DMS 273 treated with DMSO at 0.1 percent for 48 hours (cell line): ENCODE measurements at places on chromosomes 16 and 17.
A peak's percentile ranks its signal among the peaks of the same experiment; 100 is the strongest.

DNA sequence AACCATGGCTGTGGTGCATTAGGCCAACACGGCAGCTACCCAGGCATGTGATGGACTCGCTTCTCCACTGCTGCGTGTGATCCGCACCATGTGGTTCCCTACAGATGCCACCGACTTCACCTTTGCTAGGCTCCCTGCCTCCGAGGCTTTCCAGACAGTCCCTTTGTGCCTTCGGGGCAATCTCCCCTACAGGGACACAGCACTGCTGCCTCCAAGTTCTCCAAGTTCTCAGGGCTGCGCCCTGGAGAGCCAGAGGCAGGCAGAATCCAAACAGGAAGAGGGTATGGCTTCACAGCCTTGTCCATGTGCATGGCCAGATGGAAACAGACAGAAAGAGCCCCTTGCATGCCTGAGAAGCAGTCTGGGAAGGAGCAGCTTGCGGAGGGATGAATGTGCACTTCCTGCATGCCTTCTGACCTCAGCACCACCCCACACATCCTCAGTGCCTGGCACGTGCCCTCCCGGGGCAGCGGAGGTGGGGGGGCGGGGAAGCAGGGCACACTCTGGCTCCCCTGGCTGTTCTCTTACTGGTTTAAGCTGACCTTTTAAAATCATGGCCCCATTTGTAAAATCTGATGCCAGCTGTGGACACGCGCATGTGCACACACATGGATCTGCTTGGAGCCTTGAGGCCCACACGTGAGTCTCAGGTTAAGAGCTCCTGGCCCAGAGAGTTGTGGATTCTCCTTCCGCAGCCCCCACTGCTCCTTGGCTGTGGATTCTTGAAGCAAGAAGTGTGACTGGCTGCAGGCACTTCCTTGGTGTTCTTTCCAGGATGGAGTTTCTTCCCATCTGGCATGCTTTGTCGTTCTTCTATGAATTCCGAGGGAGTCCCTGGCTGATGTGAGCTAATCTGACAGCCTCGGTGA lies 55.3 kb upstream of the MTSS2 start:
- no peak for DNase-seq

- DNase-seq: no peak
These were observed 240.3 kb downstream of the ZNF423 start for GRCh38 chr16:49615576-49615975.

DNA sequence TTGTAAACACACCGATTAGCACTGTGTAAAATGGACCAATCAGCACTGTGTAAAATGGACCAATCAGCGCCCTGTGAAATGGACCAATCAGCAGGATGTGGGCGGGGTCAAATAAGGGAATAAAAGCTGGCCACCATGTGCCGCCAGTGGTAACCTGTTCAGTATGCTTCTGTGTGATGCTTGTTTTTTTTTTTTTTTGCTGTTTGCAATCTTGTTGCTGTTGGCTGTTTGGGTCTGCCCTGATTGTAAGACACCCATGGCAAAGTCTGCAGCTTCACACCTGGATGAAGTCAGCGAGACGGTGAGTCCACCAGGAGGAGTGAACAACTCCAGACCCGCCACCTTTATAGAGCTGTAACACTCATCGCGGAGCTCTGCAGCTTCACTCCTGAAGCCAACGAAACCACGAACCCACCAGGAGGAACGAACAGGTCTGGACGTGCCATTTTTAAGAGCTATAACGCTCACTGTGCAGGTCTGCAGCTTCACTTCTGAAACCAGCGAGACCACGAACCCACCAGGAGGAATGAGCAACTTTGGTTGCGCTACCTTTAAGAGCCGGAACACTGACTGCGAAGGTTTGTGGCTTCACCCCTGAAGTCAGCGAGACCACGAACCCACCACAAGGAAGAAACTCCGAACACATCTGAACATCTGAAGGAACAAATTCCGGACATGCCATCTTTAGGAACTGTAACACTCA lies 85.0 kb upstream of the MED9 start:
- no peak for DNase-seq

GRCh38 chr16:67419931-67420330 lies 3.7 kb upstream of the ZDHHC1 start:
- no peak for DNase-seq

- DNase-seq: no peak
These were observed 19.9 kb downstream of the RANBP10 start for GRCh38 chr16:67786491-67786890.

- DNase-seq: no peak
These were observed 32.8 kb downstream of the MPHOSPH6 start for GRCh38 chr16:82136956-82137821.

GRCh38 chr17:57718878-57719277 lies 26.2 kb downstream of the CCDC182 start:
- no peak for DNase-seq

- DNase-seq: no peak
These were observed 76.9 kb upstream of the CNEP1R1 start for GRCh38 chr16:49947907-49948678.

DNA sequence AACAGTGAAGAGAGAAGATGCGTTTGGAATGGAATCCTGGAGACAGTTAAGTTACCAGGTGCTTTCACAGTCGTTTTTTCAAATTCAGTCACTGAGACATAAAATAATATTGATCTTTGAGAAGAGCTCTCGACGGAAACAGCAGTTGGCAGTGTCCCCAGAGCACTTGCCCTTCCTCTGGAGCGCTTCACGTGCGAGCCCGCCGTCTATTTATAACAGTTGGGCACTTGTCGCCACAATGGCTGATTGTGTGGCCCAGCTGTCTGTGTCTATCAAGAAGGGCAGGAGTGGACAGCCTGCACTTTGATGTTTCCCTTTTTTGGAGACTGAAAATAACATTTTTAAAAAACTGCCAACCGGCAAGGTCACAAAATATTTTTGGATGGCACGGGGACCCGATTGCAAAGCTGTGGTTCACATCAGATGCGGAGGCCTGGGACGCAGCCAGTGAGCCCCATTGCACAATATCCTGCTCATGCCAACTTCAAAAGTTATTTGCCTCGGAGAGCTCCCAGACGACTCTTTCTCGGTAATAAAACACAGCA lies 62.9 kb downstream of the ADCY9 start:
- no peak for DNase-seq

- DNase-seq: no peak
These were observed 23.1 kb downstream of the CREBBP start for GRCh38 chr16:3857189-3858043.

DNA sequence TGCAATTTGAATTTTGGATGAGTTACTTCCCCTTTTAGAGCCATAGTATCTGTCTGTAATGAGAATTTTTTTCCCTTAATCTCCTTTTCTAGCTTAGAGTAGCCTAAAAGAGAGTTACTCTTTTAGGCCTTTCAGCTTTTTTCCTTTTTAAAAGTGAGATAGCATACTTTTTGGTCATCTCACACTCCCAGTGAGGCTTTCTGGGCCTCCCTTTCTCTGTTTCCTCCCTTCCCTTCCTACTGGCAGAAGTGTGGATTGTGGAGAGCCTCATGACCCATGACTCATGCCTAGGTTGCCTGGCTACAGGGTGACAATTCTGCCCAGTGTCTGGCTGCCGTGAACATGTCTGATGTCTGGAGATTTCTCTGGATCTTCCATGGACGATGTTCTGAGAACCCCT lies 15.2 kb downstream of the KRT23 start:
- DNase-seq: no peak

DNA sequence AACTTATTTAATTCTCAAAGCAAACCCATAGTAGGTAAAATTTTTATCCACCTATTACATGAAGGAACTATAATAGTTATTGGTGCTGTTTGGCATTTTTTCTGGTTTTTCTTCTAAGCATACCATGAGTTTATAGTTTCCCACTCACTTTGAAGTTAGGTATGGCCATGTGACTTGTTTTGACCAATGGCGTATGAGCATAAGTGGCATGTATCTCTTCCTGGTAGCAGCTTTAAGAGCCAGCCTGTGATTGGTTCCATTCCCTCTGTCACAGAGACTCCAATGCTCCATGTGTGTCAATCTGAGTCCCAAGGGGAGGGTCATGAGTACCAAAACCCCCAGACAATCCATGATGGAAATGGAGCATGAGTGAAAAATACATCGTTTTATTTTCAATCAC lies 282.9 kb upstream of the N4BP1 start:
- DNase-seq: no peak

DNA sequence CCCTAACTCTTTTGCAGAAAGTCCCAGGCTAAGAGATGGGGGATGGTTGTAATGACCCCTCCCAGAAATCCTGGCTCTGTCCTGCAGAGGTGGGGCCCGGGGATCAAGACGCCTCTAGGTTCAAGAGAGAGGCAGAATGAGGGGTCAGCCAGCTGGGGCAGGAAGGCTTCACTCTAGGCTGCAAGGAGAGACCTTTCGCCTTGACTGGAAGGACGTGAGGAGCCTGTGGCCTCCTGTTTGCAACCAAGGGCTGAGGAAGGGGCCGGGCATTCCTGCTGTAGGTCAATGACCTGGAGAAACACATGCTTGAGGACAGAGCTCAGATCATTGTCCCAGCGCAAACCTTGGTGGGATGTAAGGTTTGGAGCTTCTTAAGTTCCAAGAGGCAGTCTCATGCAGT lies 8.7 kb upstream of the CETP start:
- DNase-seq: no peak

- no peak for DNase-seq
These were observed 5.1 kb downstream of the CD300E start for GRCh38 chr17:74618451-74618850.

DNA sequence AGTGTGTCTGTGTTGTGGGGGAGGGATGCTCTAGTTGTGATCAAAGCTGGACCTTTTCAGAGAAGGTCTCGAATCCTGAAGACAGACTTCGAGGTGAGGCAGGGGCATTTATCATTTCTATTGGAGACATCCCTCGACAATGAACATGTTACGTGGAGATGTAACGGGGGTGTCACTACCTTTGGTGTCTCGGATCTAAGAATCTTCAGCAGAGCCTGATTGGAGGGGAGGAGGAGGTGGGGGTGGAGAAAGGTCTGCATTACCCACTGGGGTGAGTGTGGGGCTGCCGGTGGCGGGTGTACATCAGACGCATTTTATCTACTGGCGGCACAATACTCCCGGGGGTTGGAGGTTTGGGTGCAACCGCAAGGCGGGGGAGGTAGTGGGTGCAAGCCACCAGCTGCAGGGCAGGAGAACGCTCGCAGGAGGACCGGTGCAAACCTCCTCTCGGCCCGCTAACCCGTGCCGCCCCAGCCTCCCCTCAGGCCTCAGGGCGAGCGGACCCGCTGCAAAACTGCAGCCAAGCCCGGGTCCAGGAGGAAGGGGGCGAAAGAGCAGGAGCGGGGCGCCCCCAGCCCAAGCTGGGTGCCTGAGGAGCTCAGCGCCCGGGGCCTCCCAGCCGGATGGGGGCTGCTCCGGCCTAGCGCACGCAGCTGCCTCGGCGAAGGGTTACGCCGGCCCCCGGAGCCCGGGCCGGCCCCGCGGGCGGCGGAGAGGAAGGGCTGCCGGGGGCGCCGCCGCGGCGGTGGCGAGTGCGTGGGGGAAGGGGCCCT lies 735 bp downstream of the ZNF652 start:
- no peak for DNase-seq

DNA sequence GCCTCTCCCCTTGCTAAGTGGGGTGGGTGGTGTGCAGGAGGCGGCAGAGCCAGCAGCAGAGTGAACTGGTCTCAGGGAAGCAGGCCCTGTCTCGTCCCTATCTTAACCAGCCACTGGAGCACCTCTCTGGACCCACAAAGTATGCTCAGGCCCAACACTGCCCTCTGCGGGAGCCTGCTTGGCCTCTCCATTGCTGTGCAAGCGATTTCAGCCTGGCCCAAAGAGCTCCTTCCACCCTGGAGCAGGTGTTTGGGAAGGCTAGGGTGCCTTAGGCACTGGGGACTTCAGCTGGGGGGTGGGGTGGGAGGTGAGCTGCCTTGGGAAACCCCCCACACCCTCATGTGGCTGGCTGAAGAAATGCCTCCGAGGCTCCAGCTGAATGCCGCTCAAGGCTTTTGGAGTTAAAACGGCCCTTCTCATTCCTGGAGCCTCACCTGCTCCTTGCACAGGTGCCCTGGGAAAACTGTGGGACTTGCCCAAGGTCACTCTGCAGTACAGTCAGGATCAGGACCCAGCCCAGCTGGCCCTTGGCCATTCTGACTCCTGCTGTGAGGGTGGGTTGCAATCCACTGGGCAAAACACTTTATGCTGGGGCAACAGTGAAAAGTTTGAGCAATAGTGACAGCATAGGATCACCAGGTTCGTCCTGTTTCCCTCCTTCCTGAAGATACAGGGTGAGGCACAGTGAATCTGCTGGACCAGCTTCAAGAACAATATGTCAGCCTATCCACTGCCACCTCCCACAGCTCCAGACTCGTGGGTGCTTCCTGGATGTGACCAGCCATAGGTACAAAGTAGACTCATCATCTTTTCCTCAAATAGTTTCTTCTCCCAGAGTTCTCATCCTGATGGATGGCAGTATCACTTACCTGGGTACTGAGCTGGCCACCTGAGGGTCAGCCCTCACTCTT lies 5.9 kb upstream of the UBE2O start:
- peak; percentile 15 for DNase-seq

DNA sequence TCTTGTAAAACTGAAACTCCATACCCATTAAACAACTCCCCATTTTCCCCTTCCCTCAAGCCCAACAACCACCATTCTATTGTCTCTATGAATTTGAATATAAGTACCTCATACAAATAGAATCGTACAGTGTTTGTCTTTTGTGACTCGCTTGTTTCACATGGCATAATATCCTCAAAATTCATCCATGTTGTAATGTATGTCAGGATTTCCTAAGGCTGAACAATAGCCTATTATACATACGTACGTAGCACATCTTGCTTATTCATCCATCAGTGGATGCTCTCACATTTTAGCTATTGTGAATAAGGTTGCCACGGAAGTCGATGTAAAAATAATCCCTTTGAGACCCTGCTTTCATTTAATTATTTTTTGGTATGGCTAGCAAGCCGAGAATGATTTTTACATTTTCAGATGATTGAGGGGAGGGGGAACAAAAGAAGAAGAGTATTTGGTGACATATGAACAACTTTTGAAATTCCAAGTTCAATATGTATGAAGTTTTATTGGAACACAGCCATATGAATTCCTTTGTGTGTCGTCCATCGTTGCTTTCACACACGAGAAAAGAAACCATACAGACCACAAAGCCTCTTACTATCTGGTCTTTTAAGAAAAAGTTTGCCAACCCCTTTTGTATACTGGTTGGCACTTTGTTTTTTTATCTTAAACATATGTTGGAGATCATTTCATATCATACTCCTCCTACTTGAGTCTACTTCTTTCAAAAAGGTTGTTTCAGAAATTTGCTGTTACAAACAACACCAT lies 371.2 kb downstream of the NPIPA8 start:
- DNase-seq: no peak
